ENCODE measurements at places on chromosomes 12 and 14.

DNA sequence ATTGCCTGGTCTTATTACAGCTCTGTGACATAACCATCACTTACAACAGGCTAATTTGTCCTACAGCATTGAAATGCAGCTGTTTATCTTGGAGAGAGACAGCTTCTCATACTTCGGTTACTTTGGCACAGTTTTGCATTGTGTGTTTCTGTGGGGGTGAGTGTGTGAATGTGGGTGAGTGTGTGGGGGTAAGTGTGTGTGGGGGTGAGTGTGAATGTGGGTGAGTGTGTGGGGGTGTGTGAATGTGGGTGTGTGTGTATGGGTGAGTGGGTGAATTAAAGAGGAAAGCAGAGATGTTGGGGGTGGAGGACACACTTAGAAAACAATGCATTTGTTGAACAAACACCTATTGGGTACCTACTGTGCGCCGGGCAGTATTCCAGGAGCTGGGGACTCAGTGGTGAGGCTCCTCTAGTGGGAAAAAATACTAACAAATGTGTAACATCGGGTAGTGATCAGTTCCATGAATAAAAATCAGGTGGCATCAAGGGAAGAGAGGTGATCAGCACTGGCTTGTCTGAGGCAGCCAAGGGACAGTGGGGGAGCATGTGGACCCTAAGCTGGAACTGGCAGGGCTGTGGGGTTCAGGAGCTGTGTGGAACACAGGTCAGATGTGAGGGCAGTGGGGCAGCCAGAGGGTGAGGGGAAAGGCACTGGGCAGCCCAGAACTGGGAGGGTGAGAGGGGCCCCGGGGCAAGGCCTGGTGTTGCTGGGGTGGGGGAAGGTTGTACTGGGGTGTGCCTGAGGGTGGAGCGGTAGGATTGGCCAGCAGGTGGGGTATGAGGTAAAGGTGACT, 44.1 kb upstream of the AMN start:
- no peak for DNase-seq

- DNase-seq, result no peak
Measured at GRCh38 chr14:54332490-54332889, 64.3 kb upstream of the CDKN3 start.

GRCh38 chr12:129195081-129195480, 341.8 kb downstream of the GLT1D1 start:
- DNase-seq, result no peak

- no peak for DNase-seq
Measured at GRCh38 chr14:104395276-104395675, 184.3 kb upstream of the C14orf180 start.

GRCh38 chr12:88334271-88334670, 192.2 kb downstream of the TMTC3 start:
- DNase-seq, result no peak

- DNase-seq, result no peak
Measured at GRCh38 chr12:100753837-100754236, 40.7 kb upstream of the ANO4 start.

DNA sequence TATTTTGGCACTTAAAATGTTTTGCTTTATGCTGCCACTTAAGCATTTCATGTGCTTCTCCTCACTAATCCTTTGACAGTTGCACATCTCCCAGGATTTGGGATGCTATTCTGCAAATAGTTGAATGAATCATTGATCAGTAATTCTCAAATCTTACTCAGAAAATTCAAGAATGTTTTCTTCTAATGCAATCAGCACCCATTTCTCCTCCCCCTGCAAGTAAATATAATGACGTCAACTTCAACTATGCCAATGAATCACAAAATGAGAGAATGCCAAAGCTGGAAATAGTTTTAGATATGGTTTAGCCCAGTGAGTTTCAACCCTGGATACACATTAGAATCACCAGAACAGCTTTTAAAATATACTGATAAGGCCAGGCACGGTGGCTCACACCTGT, 2.1 kb upstream of the BLOC1S1 start:
- DNase-seq, result no peak
